ENCODE measurements at places on chromosomes 12 and 14.

DNA sequence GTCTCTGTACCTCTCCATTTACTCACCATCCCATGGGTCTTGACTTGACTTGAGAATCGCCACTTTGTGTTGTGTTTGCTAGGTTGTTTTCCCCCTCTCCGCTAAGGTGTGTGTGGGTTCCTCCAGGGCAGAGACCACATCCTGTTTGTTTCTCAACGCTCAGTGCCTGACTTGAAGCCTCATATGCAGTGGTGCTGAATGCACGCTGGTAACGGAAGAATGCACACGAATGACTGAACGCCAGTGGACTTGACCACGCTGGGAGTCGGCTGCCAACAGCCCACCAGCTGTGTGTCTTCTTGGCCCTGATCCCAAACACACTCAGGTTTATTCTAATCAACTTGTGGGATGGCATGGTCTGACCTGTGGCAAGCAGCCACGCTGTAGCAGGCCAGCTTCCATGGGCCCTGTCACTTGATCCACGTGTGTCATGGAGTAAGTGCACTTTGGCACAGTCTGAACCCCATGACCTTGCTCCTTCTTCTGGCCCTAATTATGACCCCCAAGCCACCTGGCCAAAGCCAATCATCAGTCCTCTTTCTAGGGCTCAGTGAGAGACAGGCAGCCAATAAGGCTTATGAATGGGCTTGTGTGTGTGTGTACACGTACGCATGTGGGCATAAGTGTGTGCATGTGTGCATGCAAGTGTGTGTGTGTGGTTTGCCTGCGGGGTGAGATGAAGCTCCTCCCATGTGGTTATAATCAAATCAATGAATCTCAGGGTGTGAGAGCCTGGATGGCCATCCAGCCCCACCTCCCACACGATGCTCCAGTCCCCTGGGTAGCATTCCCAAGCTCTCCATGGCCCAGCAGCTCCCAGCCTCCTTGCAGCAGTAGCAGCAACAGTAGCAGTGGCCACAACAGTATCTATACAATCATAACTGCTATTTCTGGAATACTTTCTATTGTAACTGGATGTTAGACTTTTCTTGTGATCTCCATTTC is 6.4 kb upstream of the TC2N start:
- DNase-seq, result no peak

DNA sequence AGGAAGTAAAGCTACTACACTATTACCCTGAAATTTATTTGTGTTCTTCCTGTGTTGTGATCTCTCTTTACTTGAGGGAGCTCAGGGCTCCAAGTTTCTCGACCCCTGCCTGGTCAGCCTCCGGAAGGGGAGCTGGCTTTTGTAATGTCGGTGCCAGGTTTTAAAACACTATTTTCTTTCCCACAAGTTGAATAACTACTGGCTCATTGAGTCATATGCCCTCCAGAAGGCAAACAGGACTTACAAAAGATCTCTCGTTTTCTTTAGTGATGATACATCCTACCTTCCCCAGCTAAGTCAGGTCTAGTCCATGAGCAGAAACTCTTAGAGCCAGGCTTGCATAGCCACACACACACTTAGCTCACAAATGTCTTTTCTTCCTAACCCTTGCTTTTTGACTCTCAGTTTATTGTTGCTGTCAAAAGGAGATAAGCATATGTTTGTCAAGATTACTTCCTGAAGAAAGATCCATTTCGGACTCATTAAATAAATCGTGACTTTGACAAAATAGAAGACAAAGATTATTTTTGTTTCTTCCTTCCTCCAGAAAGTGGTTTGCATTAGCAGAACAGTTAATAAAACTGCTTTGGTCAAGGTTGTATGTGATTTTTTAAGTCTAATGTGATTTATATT is 209.8 kb upstream of the FLRT2 start:
- no peak for DNase-seq

- DNase-seq, result no peak
Observed at GRCh38 chr14:69376439-69376838, 21.7 kb downstream of the ERH start.

DNA sequence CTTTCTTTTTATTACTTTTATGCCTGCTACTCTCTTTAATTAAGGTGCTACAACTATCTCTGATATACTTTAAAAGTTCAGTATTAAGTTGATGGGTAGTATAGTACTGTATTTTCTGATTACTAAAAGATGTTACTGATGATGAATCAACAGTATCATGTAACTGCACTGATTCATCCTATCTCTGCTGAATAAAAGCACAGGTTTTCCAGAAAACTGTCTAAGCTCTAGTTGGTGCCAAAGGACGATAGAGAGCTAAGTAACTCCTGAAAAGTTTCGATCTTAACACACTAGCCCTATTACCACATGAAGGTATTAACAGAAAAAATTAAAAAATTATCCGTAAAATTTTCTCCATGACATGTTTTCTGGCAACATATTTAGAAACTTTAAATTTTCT is 2.1 kb downstream of the SCAF11 start:
- no peak for DNase-seq

- no peak for DNase-seq
Observed at GRCh38 chr12:79932357-79932756, 2.5 kb downstream of the PPP1R12A start.

DNA sequence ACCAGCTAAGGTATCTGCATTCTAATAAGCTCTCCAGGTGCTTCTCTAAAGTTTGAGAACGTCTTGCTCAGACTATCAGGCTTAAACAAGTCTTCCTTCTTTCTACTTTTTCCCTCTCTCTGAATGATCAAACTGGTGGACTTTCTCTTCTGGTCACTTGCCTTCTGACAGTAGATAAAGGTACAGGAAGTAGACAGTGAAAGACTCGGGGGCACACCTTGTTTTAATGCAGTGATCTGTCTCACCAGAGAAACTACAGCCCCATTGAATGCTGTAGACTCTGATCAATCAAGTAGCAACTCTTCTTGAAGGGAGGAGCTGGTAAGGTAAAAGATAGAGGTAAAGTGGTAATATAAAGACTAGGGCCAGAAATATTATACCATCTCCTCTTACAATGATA is 48.1 kb upstream of the ATXN7L3B start:
- no peak for DNase-seq

DNA sequence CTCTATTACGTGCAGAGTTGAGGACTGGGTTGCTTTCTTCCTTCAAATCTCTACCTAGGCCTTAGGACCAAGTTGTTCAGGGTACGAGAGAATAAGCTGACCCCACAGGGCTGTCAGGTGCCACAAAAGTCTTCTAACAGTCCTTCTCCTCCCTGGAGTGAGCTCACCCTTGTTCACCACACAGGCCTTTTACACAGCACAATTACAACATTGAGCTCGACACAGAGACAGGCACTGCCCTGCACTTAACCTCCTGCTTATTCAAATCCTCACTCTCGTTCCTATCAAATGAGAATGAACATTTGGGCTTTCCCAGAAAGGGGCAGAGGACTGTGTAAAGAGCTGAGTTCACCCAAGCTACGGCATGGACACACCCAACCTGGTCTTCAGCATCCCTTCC is 2.4 kb downstream of the GALNT6 start:
- DNase-seq, result no peak
